ENCODE measurements at places on chromosomes 1 and 21.

DNA sequence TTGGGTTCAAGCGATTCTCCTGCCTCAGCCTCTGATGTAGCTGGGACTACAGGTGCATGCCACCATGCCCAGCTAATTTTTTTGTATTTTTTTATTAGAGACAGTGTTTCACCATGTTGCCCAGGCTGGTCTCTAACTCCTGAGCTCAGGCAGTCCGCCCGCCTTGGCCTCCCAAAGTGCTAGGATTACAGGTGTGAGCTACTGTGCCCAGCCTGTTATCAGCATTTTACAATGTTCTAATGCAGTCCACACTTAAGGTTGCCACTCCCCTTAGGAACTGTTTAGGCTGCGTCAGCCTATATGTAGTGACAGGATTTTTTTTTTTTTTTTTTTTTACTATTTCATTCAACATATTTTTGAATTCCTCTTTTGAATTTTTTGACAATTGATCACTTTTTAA, 30.2 kb downstream of the AGPAT3 start:
- DNase-seq, result no peak
- H3K36me3 ChIP-seq, result peaks cover 38% of the 10 kb centered on the region
- no peaks in the 10 kb centered on the region for H3K27me3 ChIP-seq
- peaks cover 26% of the 10 kb centered on the region for H3K4me1 ChIP-seq
- H3K27ac ChIP-seq, result no peak overlapping the region
- H3K4me3 ChIP-seq, result no peak overlapping the region

GRCh38 chr1:94191216-94191615, 46.2 kb downstream of the ARHGAP29 start:
- peaks cover 16% of the 10 kb centered on the region for H3K27me3 ChIP-seq
- H3K4me1 ChIP-seq, result no peaks in the 10 kb centered on the region
- no peak overlapping the region for H3K4me3 ChIP-seq
- H3K27ac ChIP-seq, result no peak overlapping the region
- no peak for DNase-seq

GRCh38 chr1:21198929-21199328, 22.2 kb upstream of the EIF4G3 start:
- no peak overlapping the region for H3K4me3 ChIP-seq
- peaks cover 4% of the 10 kb centered on the region for H3K4me1 ChIP-seq
- H3K36me3 ChIP-seq, result no peaks in the 10 kb centered on the region

DNA sequence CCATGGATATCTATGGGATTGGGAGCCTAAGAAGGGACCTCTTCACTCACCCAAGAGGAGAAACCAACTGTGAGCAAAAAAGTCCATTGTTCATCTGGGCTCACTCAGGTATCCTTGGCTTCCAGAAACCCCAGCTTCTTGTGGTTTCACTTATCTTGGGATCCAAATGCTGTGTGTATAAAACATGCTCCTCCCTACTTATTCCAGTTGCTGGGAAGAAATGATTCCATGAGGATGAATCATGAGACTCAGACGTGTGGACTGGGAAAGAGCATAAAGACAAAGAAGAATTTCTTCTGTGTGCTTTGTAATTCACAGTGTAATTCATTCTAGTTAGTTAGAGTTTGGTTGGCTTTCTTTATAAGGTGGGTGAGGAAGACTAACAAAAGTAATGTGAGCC, 283.7 kb downstream of the ZNF648 start:
- H3K4me3 ChIP-seq, result no peak overlapping the region
- DNase-seq, result no peak
- peaks cover under 1% of the 10 kb centered on the region for H3K27me3 ChIP-seq
- H3K4me1 ChIP-seq, result no peaks in the 10 kb centered on the region
- no peak overlapping the region for H3K27ac ChIP-seq

- H3K4me3 ChIP-seq, result no peak overlapping the region
- H3K27me3 ChIP-seq, result no peaks in the 10 kb centered on the region
- H3K27ac ChIP-seq, result no peak overlapping the region
- DNase-seq, result no peak
- no peaks in the 10 kb centered on the region for H3K4me1 ChIP-seq
These were observed 18.7 kb downstream of the COL6A1 start for GRCh38 chr21:46000182-46000730.

DNA sequence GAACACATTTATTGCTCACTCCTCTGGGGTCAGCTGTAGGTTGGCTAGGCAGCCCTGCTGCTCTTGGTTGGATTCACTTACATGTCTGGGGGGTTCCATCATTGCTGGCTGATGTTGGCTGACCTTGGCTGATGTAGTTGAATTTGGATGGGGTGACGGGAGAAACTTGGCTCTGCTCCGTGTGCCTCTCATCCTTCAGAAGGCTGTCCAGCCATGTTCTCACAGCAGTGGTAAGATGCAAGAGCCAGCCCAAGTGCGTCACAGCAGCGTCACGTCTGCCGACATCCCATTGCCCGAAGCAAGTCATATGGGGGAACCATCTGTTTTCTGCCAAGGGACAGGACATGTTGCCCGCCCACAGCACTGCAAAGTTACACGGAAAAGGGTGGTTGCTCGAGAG, 613.5 kb downstream of the MATN1 start:
- no peaks in the 10 kb centered on the region for H3K4me1 ChIP-seq
- no peak overlapping the region for H3K4me3 ChIP-seq
- no peak overlapping the region for H3K27ac ChIP-seq
- peaks cover 21% of the 10 kb centered on the region for H3K27me3 ChIP-seq

DNA sequence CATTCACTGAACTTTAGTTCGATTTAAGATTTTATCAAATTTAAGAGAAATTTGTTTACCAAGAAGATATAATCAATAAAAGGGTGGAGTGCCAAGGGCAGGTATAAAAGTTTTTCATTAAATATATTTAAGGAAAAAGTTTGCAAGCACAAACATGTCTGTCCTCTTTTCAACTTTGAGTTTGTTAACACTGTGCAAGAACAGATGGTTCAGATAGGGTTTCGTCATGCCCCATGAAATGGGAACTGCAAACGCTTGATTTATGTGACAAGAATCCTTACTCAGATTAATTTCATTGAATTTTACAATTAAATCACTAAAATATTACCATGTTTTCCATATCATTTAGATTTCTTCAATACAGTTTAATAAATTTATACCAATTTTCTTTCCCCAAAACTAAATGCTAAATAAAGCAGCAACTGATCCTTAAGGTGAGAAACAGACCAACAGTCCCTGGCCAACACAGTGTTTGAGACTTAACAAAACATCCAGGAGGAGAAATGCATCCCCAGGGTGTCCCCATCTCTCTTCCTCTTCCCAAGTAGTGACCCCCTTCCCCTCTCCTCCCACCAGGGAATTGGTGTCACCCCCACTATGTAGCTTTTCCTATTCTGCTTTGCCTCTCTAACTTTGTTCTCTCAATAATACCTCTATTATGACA, 292.9 kb downstream of the LTN1 start:
- peaks cover 6% of the 10 kb centered on the region for H3K36me3 ChIP-seq
- peaks cover 2% of the 10 kb centered on the region for H3K4me1 ChIP-seq
- peaks cover 1% of the 10 kb centered on the region for H3K27me3 ChIP-seq
- H3K27ac ChIP-seq, result no peak overlapping the region

- no peak for DNase-seq
- no peaks in the 10 kb centered on the region for H3K36me3 ChIP-seq
- H3K27ac ChIP-seq, result no peak overlapping the region
- H3K27me3 ChIP-seq, result no peaks in the 10 kb centered on the region
- H3K4me3 ChIP-seq, result no peak overlapping the region
These were observed 11.7 kb upstream of the MYOCOS start for GRCh38 chr1:171610385-171610784.

GRCh38 chr1:3375245-3375644, 79.2 kb upstream of the ARHGEF16 start:
- no peaks in the 10 kb centered on the region for H3K27me3 ChIP-seq
- DNase-seq, result no peak
- no peaks in the 10 kb centered on the region for H3K36me3 ChIP-seq
- peaks cover 5% of the 10 kb centered on the region for H3K4me1 ChIP-seq

DNA sequence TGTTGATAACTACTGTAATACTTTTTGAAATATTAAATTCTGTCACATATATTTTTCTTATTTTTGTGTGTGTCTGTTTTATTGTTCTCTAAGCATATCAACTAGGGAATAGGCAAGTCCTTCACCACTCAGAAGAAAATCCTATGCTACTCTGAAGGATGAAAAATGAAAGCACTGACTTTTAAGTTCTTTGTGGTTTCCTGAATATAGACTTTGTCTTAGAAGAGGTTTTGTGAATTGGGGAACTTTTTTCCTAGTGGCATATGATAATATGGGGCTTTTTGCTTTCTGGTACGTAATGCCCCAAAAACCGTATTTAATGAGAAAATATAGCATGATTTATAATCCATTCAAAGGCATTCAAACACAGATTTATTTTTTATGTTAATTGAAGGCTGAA, 136.0 kb downstream of the SNX7 start:
- peaks cover 21% of the 10 kb centered on the region for H3K4me1 ChIP-seq
- H3K27ac ChIP-seq, result no peak overlapping the region
- DNase-seq, result no peak
- H3K27me3 ChIP-seq, result peaks cover 8% of the 10 kb centered on the region

DNA sequence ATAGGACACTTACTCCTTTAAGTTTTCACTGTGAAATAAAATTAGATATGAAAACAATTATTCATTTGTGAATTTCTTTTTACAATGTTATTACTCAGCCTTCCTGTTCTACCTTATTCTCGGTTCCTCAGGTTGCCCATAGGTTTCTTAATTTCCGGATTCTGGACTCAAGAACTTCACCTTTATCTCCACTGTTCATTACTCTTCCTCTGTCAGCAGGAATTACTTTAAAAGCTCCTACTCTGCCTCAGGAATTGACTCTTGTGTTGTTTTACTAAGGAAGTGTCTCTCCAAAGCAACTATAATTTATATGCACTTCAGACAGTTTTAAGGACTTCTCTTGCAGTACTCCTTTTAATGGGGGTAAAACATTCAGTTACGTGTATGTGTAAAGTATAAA, 123.8 kb downstream of the OSBPL9 start:
- peaks cover 5% of the 10 kb centered on the region for H3K36me3 ChIP-seq
- no peak overlapping the region for H3K27ac ChIP-seq
- no peaks in the 10 kb centered on the region for H3K27me3 ChIP-seq
- H3K4me3 ChIP-seq, result no peak overlapping the region
- DNase-seq, result no peak
- H3K4me1 ChIP-seq, result peaks cover 14% of the 10 kb centered on the region

GRCh38 chr1:115068826-115069585, 20.3 kb downstream of the TSPAN2 start:
- no peaks in the 10 kb centered on the region for H3K27me3 ChIP-seq
- H3K4me3 ChIP-seq, result no peak overlapping the region
- H3K36me3 ChIP-seq, result no peaks in the 10 kb centered on the region
- no peak for DNase-seq

- peaks cover 36% of the 10 kb centered on the region for H3K36me3 ChIP-seq
- no peak for DNase-seq
- H3K4me1 ChIP-seq, result peaks cover 58% of the 10 kb centered on the region
These were observed 1.3 kb upstream of the TXNIP start for GRCh38 chr1:145997718-145998023.

DNA sequence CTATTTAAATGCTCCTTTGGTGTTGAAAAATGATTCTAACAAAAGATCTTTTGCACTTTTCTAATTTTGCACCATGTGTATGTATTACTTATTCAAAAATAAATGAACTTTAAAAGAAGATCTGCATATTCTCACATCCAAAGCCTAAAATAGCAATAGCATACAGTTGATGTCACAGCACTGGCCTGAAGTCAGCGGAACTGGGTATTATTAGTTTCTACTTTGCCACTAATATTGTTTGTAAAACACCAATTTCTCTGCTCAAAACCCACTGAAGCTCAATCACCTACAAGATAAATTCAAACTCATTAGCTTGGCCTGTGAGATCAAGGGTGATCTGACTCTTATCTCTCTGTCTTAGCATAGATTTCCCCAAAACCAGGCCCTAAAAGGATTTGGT, 34.5 kb upstream of the BCAR3 start:
- peaks cover 3% of the 10 kb centered on the region for H3K27me3 ChIP-seq
- H3K36me3 ChIP-seq, result peaks cover 9% of the 10 kb centered on the region
- no peak for DNase-seq
- H3K4me1 ChIP-seq, result peaks cover 44% of the 10 kb centered on the region
- no peak overlapping the region for H3K27ac ChIP-seq

DNA sequence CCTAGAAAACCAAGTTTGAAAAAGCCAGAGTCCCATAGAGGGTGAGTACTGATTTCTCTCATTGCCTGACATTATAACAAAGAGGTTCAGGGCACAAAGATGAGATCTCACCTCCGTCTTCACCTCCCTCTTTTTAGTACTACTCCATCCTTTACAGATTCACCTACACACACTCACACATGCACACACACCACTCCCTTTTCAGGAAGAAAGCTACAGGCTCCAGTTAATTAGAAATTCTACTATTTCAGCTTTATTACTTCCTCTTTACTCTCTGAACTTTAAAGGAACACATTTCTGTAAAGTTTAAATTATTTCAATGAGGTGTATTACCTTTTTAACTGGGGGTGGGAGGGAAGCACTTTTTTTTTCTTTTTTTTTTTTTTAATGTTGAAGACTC, 59.6 kb upstream of the PRDX6 start:
- H3K27me3 ChIP-seq, result no peaks in the 10 kb centered on the region
- DNase-seq, result no peak
- H3K27ac ChIP-seq, result no peak overlapping the region
- H3K36me3 ChIP-seq, result peaks cover 2% of the 10 kb centered on the region
- H3K4me3 ChIP-seq, result no peak overlapping the region
- H3K4me1 ChIP-seq, result peaks cover 6% of the 10 kb centered on the region

DNA sequence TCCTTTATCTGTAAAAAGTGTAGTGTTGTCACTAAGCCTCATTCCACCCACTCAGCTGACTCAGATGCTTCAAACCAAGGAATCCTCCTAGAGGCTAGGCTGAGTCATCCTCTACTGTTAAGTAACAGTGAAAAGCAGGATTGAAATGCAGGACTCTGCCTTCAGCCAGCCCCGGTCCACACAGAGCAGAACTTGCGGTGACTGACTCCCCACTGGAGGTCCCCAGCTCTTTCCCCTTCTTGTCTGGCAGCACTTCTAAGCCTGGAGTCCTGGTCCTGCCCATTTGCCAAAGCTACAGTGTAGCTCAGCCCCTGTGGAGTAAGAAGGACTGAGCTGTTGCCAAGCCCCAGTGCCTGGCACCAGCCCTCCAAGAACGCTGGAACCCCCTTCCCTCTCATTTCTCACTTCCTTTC, 1.7 kb downstream of the RAB7B start:
- no peak overlapping the region for H3K27ac ChIP-seq
- DNase-seq, result no peak
- peaks cover 25% of the 10 kb centered on the region for H3K4me1 ChIP-seq
- H3K36me3 ChIP-seq, result no peaks in the 10 kb centered on the region

DNA sequence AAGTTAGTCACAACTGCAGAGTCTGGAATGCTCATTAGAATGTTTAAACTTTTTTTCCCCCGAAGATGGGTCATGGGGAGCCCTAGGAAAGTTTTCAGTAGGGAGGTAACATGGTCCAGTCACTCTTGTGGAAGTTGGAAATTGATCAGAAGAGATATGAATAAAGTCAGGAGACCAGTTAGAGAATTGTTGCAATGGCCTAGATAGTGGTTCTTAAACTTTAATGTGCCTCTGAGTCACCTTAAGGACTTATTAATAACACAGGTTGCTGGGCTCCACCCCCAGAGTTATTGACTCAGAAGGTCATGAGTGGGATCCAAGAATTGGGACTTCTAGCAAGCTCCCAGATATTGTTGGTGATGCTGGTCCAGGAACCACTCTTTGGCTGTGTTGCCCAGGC, 3.2 kb upstream of the TFAP2E start:
- H3K27ac ChIP-seq, result no peak overlapping the region
- no peak overlapping the region for H3K4me3 ChIP-seq
- peaks cover 24% of the 10 kb centered on the region for H3K27me3 ChIP-seq
- no peaks in the 10 kb centered on the region for H3K4me1 ChIP-seq
- no peak for DNase-seq

All from activated CD4-positive, alpha-beta T cell treated with anti-CD3 and anti-CD28 coated beads, Interleukin-2, amount 10 ng/mL, durations not matched to agents 24 days and 14 days (primary cell).